ENCODE measurements at places on chromosomes 2 and 18. TPM values are rescaled to one million over a fixed set of nuclear protein-coding genes. Genes with fewer than 3 reads are reported as not detected.

The RESP18 gene
- total RNA-seq: not detected

The HK2 gene
- 3.1 TPM for total RNA-seq

GRCh38 chr2:158395166-158395565 is 61.4 kb downstream of the CCDC148 start:
- DNase-seq: no peak

- DNase-seq: no peak
Measured at GRCh38 chr18:23369266-23369665, 83.8 kb upstream of the RIOK3 start.

- DNase-seq: no peak
Measured at GRCh38 chr2:191301971-191302370, 56.8 kb downstream of the MYO1B start.

DNA sequence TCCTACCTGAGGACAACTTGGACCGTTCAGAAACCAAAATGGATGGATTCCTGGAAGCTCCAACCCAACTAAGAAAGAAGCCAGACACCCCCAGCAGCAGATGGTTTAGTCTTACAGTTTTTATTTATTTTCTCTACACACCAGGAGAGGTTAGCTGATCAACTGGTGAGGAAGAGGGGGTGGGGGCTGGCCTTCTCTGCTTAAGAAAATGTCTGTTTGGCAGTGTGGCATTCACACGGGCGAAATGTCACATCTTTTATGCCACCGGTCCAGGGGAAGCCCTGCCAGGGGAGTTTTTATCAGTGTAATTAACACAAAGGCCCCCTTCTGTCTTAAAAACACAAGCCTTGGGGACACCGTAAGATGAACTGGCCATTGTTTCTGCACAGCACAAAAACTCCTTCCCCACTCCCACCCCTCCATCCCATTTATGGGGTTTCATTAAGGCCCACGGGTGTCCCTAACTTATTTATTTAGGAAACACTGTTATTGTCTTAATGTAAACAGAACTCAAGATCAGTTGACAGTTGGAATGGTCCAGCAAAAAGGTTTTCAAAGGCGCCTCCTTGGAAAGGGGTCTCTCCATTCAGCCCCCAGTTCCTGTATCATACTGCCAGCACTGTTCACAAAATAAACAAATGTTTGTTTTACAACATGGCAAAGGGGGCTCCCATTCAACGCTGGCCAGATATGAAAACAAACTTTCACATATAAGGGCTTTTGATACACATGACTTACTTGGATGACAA is 217.0 kb downstream of the C1D start:
- DNase-seq: no peak

DNA sequence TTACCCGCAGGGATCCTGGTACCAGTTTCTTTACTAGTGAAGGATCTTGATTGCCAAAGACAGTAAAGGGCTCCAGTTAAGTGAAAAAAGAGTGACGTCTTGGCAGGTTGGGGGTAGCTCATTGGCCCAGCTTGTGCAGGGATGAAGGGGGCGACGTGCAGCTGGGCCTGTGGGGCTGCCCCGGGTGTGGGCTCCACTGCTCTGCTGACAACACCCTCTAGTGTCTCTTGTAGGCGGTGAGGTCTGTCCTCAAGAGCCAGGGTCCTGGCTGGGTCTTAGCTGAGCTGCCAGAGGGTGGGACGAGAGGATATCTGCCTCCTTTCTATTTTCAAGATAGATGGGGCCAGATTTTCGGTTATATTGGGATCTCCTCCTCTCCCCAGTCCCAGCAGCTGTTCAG is 6.1 kb downstream of the ARHGEF4 start:
- no peak for DNase-seq

DNA sequence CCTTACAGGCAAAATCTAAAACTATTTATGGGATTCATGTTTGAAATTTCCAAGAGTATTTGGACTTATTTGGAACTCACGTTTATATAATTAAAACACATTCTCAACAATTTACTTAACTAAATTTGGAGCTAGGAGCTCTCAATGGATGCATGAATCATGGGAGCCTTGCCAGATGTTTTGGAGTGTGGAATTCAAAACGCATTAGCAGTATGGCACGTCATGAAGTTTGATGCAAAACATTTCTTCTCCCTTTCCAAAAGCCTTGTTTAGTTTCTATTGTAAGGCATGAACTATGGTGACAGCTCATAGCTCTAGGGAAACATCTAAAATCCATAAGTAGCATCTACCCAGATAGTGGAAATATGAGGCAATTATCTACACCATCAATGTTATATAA is 701.6 kb downstream of the SATB2 start:
- DNase-seq: no peak

DNA sequence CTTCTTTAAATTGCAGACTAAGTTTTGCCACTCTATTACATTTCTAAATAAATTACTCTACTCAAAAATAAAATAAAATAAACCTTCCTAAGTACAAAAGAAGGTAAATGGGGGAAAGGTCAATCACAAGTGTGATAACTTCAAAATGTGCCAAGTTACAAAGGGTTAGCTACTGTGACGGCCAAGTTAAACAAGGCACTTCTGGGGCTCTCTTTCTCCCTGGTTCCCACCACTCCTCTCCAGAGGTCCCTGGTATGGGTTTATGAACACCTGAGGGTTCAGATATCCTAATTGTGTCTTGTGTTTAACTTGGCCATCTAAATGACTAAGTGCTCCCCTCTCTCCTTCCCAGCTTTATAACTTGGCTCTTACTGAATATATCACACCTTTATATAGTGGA is 5.4 kb downstream of the ZNF521 start:
- DNase-seq: no peak
